ENCODE measurements at places on chromosomes 13 and 19.

- DNase-seq: no peak
These were observed 14.8 kb upstream of the CCNP start for GRCh38 chr19:40241125-40241808.

DNA sequence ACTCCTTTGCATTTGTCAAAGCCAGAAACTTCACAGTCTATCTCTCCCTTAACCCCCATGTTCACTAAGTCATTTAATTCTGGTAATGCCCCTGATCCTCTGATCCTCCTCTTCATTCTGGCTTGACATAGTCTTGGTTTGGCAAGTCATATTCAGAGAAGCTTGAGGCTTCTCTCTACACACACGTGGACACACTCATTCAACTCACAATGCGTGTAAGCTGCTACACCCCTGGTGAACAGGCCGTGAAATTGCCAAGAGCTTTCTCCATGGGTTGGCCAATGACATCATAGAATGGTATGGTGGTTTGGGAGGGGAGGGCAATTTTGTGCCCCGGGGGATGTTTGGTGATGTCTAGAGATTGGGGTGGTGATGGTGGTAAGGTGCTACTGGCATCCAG, 47.9 kb upstream of the FLT1 start:
- DNase-seq: no peak

- DNase-seq: no peak
These were observed 27.5 kb downstream of the TBC1D4 start for GRCh38 chr13:75454497-75454896.

GRCh38 chr13:90533866-90534265, 813.6 kb upstream of the MIR17HG start:
- DNase-seq: no peak

- DNase-seq: no peak
These were observed 648.5 kb downstream of the PCDH9 start for GRCh38 chr13:66581675-66582074.

DNA sequence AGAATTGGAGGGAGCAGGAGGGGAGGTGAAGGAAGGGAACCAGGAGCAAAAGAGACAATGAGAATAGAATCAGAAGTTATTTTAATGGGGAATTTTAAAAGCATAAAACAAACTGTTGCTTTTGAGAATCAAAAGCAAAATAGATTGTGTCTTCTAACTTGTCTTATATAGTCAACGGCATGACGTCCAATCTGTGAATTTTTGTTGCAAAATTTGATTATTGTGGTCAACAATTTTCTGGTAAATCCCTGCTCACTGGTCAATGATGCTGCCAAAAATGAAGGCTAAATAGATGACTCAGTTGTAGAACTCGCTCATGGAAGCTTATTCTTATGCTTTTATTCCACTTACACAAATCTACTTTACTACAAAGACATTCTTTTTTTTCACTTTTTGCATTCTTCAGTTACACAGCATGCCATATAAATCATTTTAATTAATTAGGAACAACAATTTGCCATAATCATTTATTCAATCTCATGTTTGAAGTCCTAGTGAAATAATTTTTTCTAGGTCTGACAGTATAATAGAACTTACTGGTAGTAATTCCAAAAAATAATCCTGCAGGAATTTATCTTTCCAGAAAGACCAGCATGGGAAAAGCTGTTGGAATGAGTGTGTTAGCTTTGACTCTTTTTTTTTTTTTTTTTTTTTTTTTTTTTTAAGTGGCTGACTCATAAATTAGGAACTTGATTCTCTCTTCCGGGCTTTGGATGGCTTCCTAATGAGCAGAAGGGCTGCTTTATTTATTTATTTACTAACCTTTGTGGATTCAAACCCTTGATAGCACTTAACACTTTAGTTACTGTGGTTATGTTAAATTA, 256.9 kb downstream of the SPRY2 start:
- peak; percentile 97 for DNase-seq

DNA sequence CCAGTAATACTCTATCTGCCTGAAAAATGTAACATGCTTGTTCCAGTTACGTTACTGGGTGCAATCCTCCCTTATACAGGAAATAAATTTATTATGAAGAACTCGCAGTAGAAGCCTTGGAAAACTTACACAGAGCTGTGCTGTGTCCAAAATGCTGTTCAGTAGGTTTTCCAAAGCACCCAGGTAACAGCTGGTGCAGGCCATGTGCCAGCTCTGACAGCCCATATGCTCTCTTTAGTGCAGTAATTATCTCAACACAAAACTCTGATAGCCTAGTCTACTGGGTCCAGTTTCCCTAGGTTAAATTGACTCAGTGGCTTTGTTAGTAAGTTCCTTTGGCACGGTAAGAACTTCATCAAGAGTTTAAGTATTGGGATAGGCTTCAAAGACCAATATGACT, 120.7 kb upstream of the OBI1 start:
- no peak for DNase-seq

- DNase-seq: peak; percentile 35
These were observed at the start of gene SLC25A15 for GRCh38 chr13:40789275-40790153. Gene SLC25A15, plus strand, starts transcription at chr13:40789611. Its CDS starts 3,616 bp downstream, at chr13:40793227.

- DNase-seq: no peak
These were observed 48.4 kb downstream of the SERP2 start for GRCh38 chr13:44421853-44422525.

DNA sequence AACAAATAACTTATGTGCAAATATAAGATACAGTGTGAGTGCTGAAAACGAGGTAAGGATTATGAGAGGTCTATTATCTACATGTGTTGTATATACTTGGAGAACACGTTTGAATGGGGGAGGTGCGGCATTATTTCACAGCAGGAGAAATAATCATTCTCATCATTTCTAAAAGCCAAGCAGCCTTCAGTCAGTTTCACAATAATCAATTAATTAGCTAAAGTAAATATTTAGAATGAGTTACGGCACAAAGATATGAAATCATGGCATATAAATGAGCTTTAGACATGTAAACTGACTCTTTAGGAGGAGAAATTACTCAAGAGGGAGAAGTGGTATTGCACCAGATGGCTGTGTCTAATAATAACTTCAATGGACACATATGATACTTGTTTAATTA, 366.6 kb downstream of the DNAJC15 start:
- DNase-seq: peak; percentile 80

DNA sequence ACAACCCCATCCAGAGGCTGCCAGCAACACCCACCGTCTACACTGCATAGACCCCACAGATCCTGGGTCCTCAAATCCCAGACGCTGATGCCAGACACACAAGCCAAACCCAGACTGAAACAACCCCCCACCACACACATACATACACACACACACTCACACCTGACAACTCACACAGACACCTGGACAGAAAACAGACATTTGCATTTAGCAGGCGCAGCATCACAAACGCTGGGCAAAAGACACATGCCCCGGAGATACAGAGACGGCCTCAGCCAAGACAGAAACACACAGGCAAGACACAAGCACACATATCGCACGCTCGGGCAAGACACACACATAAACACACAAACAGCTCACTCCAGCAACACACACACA, 1.3 kb downstream of the BBC3 start:
- DNase-seq: no peak

DNA sequence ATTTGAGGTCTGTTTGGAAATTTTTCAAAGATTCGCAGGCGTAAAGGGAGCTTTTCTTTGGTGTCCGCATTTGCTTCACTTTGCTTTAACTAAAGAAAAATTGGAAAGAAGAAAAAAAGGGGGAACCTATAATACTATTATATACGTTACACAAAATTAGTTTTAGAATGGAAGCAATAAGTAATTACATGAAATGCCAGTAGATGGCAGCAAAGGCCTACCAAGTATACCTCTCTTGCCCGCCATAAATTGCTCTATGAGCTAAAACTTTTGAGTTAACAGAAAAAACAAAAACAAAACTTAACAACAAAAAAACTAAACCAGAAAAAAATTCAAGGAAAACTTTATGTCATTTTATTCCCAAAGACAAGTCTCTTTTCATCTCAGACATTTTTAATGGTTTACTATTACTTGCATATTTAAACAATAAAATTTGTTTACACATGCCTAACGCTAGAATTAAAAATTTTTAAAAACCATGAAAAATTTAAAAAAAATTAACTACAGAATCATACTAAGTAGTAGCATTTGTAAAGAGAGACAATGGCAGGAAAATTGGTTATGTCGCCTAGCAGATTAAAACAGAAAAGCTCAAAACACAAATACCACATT, 271.4 kb downstream of the NALCN start:
- DNase-seq: peak; percentile 21

DNA sequence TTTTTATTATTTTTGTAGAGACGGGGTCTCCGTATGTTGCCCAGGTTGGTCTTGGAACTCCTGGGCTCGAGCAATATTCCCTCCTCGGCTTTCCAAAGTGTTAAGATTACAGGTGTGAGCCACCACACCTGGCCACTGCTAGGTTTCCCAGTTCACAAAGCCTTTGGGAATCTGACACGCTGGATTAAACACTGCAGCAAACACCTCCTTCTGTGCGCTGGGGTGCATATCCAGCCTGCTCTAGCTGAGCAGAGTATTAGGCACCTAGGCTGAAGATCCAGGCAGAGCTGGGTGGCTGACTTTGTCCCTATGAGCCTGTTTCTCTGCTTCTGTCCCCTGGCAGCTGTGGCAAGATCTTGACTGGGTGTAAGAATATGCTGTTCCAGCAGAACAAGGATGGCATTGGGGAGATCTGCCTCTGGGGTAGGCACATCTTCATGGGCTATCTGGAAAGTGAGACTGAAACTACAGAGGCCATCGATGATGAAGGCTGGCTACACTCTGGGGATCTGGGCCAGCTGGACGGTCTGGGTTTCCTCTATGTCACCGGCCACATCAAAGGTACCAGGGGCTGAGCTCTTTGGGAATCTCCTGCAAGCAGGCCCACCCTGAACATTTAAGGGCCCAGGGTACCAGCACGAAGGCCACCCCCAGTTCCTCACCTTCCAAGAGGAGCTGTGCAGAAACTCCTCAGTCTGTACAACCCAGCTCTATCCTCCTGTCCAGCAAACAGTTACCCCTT, 49.8 kb downstream of the ACSBG2 start:
- no peak for DNase-seq

DNA sequence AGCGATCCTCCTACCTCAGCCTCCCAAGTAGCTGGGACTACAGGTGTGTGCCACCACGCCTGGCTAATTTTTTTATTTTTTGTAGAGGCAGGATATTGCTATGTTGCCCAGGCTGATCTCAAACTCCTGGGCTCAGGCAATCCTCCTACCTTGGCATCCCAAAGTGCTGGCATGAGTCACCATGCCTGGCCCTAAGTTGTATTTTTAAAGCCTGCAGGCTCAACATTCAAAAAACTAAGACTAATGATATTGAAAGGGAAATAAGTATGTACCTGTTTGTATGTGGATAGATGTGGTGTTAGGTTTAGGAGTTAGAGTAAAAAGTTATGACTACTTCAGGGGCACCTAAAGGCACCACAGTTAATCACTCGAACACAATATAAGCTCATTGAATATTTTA, 5.4 kb upstream of the IPO5 start:
- DNase-seq: no peak

DNA sequence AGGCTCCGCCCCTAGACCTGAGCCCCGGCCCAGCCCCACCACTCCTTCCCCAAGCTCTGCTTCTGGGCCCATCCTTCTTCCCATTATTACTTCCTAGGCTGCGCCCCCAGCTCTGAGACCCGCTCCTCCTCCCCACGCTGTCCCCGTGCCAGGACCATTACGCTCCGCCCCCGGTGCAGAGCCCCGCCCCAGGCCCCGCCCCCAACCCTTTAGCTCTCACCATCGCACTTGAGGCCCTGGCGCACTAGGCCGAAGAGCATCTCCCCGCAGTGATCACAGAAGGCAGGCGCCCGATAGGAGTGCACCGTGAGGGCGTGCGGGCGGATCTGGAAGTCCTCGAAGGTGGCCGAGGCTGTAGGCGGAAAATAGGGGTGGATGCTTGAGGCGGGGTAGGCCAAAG, 6.2 kb downstream of the PRKD2 start:
- DNase-seq: no peak

GRCh38 chr19:1455336-1456120, 5.6 kb downstream of the APC2 start:
- DNase-seq: no peak

DNA sequence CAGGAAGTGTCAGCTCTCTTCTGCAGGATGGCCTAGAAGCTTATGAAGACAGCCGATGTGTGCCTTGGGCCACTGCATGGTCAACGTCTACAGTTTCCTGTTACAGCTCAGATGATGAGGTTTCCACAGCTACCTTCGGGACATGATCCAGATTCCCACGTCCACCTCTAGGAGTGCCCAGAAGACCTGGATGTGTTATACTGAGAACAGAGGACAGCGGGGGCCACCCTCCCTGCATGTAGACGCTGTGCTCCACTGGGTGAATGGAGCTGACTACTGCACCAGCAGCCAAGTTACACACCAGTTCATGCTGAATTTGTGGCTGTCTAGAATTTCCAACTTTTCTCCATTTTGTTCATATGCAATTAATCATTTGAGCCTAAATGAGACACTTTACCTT, 78.5 kb upstream of the MTIF3 start:
- DNase-seq: no peak

- DNase-seq: no peak
These were observed 6.5 kb upstream of the TIMM50 start for GRCh38 chr19:39474139-39474620.

DNA sequence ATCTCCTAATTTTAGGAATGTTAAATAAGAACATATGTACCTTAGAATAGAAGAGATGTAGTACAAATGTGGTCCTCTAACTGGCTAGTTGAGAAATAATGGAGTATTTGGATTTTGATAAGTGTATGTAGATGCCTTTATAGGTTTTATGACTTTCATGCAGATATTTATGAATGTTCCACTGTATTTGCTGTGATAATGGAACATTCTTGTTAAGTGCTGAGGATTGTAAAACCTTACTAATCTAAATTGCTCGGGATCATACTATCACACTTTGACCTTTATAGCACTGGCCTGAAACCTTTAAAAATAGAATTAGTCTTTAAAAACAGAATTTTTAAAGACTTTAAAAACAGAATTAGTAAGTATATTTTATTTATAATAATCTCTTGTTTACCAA, 135.1 kb downstream of the LMO7 start:
- no peak for DNase-seq

- DNase-seq: no peak
These were observed 8.2 kb upstream of the ZNF507 start for GRCh38 chr19:32337084-32337808.

GRCh38 chr13:51729866-51730553, 74.0 kb downstream of the DHRS12 start:
- peak; percentile 70 for DNase-seq
